Glomerular endothelial cell (primary cell): ENCODE measurements at places on chromosomes 12 and 14. TPM values are rescaled to one million over a fixed set of nuclear protein-coding genes. Genes with fewer than 3 reads are reported as not detected.

ARID2 gene
- total RNA-seq = 11.7 and 19.5 TPM in 2 replicates

SLC2A14 gene
- total RNA-seq = not detected in 2 replicates

DNA sequence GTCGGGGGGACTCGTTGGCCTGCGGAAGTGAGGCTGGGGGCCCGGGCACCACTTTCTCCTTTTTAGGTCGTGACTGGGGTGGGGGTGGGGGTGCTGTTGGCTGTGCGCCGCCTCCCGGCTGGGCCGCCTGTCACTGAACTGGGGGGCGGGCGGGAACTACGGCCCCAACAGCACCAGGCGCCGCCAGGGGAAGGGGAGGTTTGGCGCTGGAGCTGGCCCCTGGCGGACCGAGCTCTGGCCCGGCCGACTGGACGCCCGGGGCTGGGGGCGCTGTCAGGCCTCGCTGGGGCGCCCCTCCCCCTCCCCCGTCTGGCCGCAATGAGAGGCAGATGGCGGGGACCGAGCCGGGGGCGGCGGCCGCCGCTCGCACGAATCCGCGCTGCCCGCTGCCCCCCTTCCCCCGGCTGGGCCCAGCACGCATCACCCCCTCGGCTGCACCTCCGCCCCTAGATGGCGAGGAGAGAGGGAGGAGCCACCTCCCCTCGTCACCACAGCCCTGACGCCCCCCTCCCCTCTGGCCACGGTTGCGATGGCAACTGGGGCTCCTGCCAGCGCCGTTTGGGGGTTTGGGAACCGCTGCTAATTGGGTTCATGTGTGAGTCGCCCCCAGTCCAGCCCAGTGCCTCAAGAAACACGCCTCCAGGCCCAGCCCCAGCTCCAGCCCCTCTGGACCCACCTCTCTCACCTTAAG is 723 bp downstream of the NFATC4 start:
- no peak for DNase-seq

- DNase-seq = no peak
Measured at GRCh38 chr12:26872625-26873024, 39.6 kb upstream of the ITPR2 start.
